ENCODE measurements at places on chromosomes 2 and 18.

GRCh38 chr2:31131871-31132270 is 6.4 kb downstream of the GALNT14 start:
- H3K4me3 ChIP-seq = no peak overlapping the region
- H3K27ac ChIP-seq = peak overlapping the region; percentile 40
- no peak for DNase-seq
- peaks cover 65% of the 10 kb centered on the region for H3K4me1 ChIP-seq
- no peaks in the 10 kb centered on the region for H3K36me3 ChIP-seq

GRCh38 chr2:158772306-158773078 is 22.6 kb upstream of the DAPL1 start:
- no peak overlapping the region for H3K4me3 ChIP-seq
- no peaks in the 10 kb centered on the region for H3K27me3 ChIP-seq
- no peak overlapping the region for H3K27ac ChIP-seq
- peaks cover 34% of the 10 kb centered on the region for H3K4me1 ChIP-seq
- peaks cover 5% of the 10 kb centered on the region for H3K36me3 ChIP-seq

DNA sequence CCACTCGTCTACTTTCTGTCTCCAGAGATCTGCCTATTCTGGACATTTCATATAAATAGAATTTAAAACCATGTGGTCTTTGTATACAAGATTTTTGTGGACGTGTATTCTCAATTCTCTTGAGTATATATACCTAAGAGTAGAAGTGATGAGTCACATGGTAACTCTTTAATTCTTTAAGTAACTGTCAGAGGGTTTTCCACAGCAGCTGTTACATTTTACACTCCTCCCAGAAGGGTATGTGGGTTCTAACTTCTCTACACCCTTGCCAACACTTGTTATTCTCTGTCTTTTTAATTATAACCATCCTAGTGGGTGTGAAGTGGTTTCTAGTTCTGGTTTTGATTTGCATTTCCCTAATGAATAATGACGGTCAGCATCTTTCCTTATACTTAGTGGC is 70.9 kb downstream of the MAP3K20 start:
- H3K27me3 ChIP-seq = no peaks in the 10 kb centered on the region
- DNase-seq = no peak
- H3K36me3 ChIP-seq = peaks cover 14% of the 10 kb centered on the region
- no peak overlapping the region for H3K27ac ChIP-seq

DNA sequence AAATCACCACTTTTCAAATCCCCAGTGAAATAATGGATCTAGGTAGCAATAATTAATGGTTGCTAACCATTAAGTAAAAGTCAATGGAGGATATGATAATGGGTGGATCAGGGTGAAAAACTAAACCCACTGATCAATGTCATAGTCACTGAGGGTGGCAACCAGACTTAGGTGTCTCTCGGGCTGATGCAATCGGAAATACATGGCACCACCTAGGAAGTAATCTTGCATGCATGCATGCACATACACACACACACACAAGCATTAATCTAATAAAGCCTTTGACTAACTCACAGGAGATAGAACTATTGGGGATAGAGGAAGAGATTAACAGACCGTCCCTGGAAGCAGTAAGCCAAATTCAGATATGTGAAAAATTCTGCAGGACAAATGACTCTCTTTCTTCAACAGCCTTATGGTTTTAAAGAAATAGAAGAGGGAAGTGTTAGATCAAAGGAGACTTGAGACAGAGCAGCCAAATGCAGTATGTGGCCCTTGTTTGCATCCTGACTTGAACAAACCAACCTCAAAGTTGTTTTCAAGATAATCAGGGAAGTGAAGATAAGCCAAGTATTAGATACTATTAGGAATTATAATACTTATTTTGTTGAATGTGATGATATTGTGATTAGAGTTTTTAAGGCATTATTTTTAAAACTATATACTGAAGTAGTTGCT is 186.0 kb upstream of the RMP24 start:
- peaks cover 19% of the 10 kb centered on the region for H3K4me1 ChIP-seq
- peaks cover 1% of the 10 kb centered on the region for H3K36me3 ChIP-seq
- no peak overlapping the region for H3K4me3 ChIP-seq
- DNase-seq = no peak
- H3K27ac ChIP-seq = no peak overlapping the region

GRCh38 chr2:187581125-187581896 is 27.1 kb upstream of the TFPI start:
- no peaks in the 10 kb centered on the region for H3K27me3 ChIP-seq
- H3K27ac ChIP-seq = no peak overlapping the region
- DNase-seq = no peak
- no peak overlapping the region for H3K4me3 ChIP-seq
- no peaks in the 10 kb centered on the region for H3K36me3 ChIP-seq

GRCh38 chr18:27277554-27277953 is 92.4 kb upstream of the CHST9 start:
- peaks cover 12% of the 10 kb centered on the region for H3K36me3 ChIP-seq
- no peak for DNase-seq
- H3K27ac ChIP-seq = no peak overlapping the region
- no peak overlapping the region for H3K4me3 ChIP-seq
- peaks cover 23% of the 10 kb centered on the region for H3K4me1 ChIP-seq

- H3K27me3 ChIP-seq = peaks cover 62% of the 10 kb centered on the region
- no peak overlapping the region for H3K4me3 ChIP-seq
- H3K36me3 ChIP-seq = no peaks in the 10 kb centered on the region
- peak; percentile 53 for DNase-seq
- no peak overlapping the region for H3K27ac ChIP-seq
These were observed 39.1 kb upstream of the FAM136A start for GRCh38 chr2:70340761-70341476.

DNA sequence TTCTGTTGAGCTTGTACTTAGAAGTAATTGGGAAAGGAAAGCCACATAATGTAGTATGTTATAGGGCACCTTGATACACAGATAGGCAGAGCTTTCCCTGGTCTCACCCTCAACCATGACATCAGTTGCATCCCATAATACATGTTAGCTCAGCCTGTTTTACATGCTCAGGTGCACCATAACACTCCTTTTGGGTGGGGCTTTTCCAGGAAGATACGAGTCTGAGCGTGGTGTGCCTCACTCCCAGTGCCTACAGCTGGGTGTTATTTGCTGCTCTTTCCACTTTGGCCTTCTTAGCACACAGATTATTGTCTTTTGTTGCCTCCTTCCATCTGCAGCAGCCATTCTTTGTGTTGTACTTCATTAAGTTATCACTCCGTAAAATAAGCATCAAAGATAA is 11.9 kb downstream of the TTC39C start:
- H3K36me3 ChIP-seq = no peaks in the 10 kb centered on the region
- peak overlapping the region; percentile 79 for H3K27ac ChIP-seq
- DNase-seq = no peak
- no peak overlapping the region for H3K4me3 ChIP-seq
- peaks cover 53% of the 10 kb centered on the region for H3K4me1 ChIP-seq

DNA sequence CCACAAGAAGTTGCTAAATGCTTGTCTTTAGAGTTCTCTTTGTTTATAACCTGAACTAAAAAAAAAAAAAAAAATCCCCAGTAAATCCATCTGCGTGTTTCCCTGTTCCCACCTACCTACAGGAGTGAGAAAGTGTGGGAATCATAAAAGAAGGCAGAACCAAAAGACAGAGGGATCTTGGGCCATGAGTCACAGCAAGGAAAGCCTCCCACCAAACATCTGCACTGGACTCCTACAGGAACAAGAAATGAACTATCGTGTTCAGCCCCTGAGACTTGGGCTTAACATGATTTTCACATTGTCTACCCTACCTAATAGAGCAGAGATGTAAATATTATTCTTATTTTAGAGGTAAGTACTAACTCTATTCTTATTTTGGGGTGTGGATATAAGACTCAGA is 1761.2 kb upstream of the CELF4 start:
- no peaks in the 10 kb centered on the region for H3K27me3 ChIP-seq
- no peak for DNase-seq
- no peaks in the 10 kb centered on the region for H3K4me1 ChIP-seq
- H3K4me3 ChIP-seq = no peak overlapping the region

GRCh38 chr2:223247136-223247535 is 195.1 kb downstream of the KCNE4 start:
- peaks cover 4% of the 10 kb centered on the region for H3K36me3 ChIP-seq
- no peak overlapping the region for H3K4me3 ChIP-seq
- H3K27ac ChIP-seq = no peak overlapping the region

DNA sequence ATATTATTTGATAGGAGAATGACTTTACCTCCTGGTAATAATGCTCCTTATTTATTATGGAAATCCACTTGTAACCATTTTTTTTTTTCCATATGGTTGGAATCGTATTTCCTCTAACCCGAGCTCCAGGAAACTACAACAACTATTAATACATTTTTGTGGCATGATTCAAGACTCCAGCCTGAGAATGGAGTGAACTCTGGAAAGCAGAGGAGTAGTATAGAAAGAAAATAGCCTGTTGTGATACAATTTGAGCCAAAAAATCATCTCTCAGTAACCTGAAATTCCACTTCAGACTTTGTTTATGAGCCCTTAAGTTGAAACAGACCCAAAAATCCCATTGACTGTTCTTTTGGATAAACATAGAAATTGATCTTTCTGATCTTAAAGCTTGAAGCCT is 921.1 kb downstream of the SOCS6 start:
- peaks cover 55% of the 10 kb centered on the region for H3K36me3 ChIP-seq
- no peak overlapping the region for H3K4me3 ChIP-seq
- no peak for DNase-seq
- H3K27me3 ChIP-seq = peaks cover 5% of the 10 kb centered on the region
- no peak overlapping the region for H3K27ac ChIP-seq
- no peaks in the 10 kb centered on the region for H3K4me1 ChIP-seq

- peaks cover 55% of the 10 kb centered on the region for H3K4me1 ChIP-seq
- peak overlapping the region; percentile 94 for H3K4me3 ChIP-seq
- H3K36me3 ChIP-seq = no peaks in the 10 kb centered on the region
- H3K27ac ChIP-seq = no peak overlapping the region
These were observed 2.6 kb downstream of the PKP4 start for GRCh38 chr2:158459161-158460003.

DNA sequence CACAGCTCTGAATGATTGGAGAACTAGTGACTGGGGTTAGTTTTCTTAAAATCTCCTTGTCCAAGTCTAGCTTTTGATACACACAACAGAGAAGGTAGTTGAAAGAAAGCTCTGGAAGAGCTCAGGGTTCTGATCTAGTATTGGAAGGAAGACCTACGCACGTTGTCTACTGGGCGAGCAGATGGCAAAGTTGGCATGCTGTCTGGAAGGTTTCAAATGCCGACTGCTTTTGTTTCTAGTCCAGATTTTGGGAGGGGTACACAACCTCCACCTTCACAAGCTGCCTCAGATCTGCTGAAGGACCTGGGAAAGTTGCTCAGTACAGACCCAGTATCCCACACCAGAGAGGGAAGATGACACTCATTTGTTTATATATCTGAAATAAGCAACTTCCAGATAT is 507.3 kb downstream of the RNF144A start:
- no peaks in the 10 kb centered on the region for H3K36me3 ChIP-seq
- H3K27ac ChIP-seq = no peak overlapping the region
- no peak for DNase-seq
- H3K4me1 ChIP-seq = peaks cover 22% of the 10 kb centered on the region
- no peak overlapping the region for H3K4me3 ChIP-seq
- no peaks in the 10 kb centered on the region for H3K27me3 ChIP-seq

GRCh38 chr18:23812546-23813440 is 123.5 kb downstream of the LAMA3 start:
- H3K27ac ChIP-seq = peak overlapping the region; percentile 67
- no peak for DNase-seq
- H3K27me3 ChIP-seq = peaks cover 2% of the 10 kb centered on the region
- H3K4me3 ChIP-seq = peak overlapping the region; percentile 18
- peaks cover 49% of the 10 kb centered on the region for H3K4me1 ChIP-seq
- no peaks in the 10 kb centered on the region for H3K36me3 ChIP-seq

DNA sequence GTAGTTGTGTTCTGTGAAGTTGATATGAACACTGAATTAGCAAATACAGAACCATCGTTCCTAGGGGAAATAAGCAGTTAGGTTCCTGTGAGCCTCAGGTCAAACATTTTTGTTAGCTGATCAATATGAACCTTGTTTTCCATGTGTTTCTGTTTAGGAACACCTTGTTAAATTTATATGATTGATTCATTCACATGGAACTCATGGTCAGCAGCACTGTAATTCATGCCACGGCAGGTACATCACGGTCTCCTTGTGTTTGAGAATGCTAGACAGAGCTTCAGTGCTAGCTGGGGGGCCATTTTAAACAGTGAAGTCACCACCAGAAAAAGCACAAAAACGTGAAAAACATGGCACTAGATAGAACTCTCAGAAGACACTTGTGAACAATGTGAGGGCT is 62.2 kb downstream of the MYCN start:
- peaks cover 7% of the 10 kb centered on the region for H3K4me1 ChIP-seq
- peaks cover 3% of the 10 kb centered on the region for H3K36me3 ChIP-seq
- DNase-seq = no peak

GRCh38 chr2:75728614-75729419 is 18.1 kb upstream of the GCFC2 start:
- DNase-seq = no peak
- H3K4me1 ChIP-seq = no peaks in the 10 kb centered on the region
- no peak overlapping the region for H3K27ac ChIP-seq
- no peaks in the 10 kb centered on the region for H3K27me3 ChIP-seq

DNA sequence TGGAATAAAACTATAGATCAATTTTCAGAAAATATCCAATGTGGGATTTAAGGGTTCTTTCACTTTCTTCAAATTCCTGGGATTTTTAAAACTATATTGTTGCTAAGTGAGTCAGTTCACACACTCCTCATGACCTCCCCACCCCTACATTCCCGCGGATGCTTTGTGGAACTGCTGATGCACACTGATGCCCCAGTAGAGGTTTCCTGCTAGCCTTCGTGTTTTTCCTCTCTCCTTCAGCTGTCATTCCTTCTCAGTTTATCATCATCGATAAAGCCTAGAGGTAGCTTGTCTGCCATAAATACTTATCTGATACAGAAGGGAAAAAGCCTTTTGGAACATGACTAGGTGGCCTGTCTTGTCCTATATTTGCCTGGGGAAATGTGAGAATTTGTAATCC is 67.4 kb upstream of the GALNT5 start:
- no peaks in the 10 kb centered on the region for H3K27me3 ChIP-seq
- DNase-seq = no peak
- H3K4me3 ChIP-seq = no peak overlapping the region
- no peaks in the 10 kb centered on the region for H3K4me1 ChIP-seq
- H3K36me3 ChIP-seq = no peaks in the 10 kb centered on the region
- no peak overlapping the region for H3K27ac ChIP-seq

- no peak overlapping the region for H3K4me3 ChIP-seq
- peaks cover 6% of the 10 kb centered on the region for H3K36me3 ChIP-seq
- H3K4me1 ChIP-seq = peaks cover 31% of the 10 kb centered on the region
- peaks cover 3% of the 10 kb centered on the region for H3K27me3 ChIP-seq
These were observed 209.0 kb downstream of the EN1 start for GRCh38 chr2:118638453-118638852.

GRCh38 chr18:13582178-13582670 is 144.1 kb downstream of the FAM210A start:
- H3K4me1 ChIP-seq = no peaks in the 10 kb centered on the region
- H3K27ac ChIP-seq = no peak overlapping the region
- no peaks in the 10 kb centered on the region for H3K36me3 ChIP-seq
- H3K4me3 ChIP-seq = no peak overlapping the region
- H3K27me3 ChIP-seq = no peaks in the 10 kb centered on the region

DNA sequence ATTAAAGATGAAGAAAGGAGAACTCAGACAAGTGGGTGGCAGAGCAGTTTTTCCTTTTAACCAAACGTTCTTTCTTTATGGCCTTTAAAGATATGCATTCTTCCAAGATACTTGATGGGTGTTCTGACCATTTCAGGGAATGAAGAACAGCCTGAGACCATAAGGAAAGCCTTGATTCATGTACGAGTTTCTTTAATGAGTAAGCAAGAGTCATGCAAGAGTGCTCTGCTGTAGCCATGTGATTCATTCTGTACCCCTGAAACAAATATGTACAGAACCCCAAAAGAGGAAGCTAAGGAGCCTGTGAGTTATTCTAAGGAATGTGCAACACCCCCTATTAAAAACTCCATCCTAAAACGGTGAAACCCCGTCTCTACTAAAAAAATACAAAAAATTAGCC is 372.8 kb downstream of the MTX2 start:
- H3K4me3 ChIP-seq = no peak overlapping the region
- H3K36me3 ChIP-seq = no peaks in the 10 kb centered on the region

All from WTC11 (cell line).